ENCODE measurements at places on chromosomes 6 and 20.
A peak's percentile ranks its signal among the peaks of the same experiment; 100 is the strongest.

DNA sequence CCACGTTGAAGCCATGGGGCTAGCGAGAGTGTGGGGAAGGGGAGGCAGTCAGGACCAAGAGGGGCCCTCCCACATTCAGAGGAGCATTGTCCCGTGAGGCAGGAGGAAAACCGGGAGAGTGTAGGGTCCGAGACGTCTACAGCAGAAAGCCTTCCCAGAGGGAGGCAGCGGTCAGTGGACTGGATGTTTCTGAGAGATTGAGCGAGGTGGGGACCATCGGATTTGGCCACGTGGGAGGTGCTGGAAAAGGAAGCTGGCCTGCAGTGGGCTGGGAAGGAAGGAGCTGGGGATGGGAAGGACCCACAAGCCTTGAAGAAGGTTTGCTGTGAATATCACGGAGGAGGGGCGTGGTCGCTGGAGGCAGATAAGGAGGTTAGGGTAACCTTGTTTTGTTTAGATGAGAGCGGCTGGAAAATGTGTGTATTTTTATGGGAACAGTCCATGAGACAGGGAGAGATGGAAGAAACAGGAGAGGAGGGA is 119.0 kb upstream of the RNF24 start:
- DNase-seq, result no peak

GRCh38 chr20:8394308-8394945 is 262.4 kb downstream of the PLCB1 start:
- no peak for DNase-seq

DNA sequence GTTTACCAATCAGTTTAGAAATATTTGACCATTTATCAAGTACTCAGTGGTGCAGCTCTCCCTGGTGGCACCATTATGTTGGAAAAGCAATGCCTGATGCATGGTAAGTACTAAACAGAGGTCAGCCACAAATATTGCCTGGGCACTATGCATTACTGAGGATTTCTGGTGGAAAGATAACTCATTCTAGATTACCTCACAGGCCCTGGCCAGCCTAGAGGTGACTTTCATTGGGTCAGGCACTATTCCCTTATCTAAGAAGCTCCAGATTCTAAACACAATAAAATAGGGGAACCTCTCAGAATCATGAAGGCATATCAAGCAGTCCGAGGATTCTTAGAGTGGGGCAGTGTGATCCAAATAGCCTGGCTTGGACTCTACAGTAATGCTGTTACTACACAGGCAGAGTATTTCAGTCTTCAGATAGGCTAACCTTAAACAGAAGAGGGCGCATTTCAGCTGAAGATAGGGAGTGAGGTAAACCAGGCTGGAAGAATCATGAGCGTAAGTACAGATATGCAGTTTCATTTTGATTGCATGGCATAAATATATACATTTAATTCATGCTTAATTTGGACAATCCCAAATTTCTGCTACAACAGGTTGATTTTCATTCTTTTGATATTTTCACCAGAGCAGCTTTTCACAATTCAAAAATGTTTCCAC is 12.1 kb downstream of the LGSN start:
- DNase-seq, result no peak

- no peak for DNase-seq
Measured at GRCh38 chr6:68333442-68333841, 301.6 kb upstream of the ADGRB3 start.

GRCh38 chr6:134049586-134049985 is 2.8 kb downstream of the SLC2A12 start:
- no peak for DNase-seq

- peak; percentile 23 for DNase-seq
Measured at GRCh38 chr6:43171707-43172103, 636 bp downstream of the SRF start.

GRCh38 chr20:17083738-17084137 is 143.1 kb upstream of the PCSK2 start:
- no peak for DNase-seq

- no peak for DNase-seq
Measured at GRCh38 chr20:4119854-4120209, 104.5 kb upstream of the RNF24 start.

DNA sequence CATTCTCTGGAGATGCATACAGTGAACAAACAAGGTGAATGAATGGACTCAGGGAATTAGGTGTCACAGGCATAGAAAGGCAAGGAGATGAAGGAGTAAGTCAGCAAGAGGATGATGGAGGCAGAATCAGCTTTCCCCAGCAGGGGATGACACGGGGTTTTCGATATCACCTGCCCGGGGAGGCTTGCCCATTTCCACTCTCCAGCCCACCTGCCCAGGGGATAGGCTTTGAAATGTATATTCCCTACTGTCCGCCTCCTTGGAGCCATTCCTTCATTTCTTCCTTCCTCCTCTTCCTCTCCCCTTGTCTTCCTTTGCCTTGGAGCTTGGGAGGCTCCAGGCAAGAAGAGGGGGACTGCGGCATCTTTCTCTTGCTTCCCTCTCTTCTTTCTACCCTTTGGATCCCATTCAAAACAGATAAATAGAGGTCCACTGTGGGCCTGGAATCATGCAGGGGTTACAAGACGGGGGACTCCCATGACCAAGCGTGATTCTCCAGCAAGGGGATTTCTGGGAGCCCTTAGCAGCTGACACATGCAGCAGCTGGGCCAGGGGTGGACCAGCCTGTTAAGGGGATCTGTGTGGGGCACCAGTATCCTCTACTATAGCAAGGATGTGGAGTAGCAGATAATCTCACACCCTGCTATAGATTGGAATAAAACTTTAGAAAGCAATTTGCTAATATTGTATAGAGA is 23.5 kb upstream of the RNF24 start:
- no peak for DNase-seq

GRCh38 chr20:79565-79964 is 7.9 kb upstream of the DEFB125 start:
- no peak for DNase-seq

- no peak for DNase-seq
Measured at GRCh38 chr6:143441680-143442545, 8.6 kb downstream of the ADAT2 start.

DNA sequence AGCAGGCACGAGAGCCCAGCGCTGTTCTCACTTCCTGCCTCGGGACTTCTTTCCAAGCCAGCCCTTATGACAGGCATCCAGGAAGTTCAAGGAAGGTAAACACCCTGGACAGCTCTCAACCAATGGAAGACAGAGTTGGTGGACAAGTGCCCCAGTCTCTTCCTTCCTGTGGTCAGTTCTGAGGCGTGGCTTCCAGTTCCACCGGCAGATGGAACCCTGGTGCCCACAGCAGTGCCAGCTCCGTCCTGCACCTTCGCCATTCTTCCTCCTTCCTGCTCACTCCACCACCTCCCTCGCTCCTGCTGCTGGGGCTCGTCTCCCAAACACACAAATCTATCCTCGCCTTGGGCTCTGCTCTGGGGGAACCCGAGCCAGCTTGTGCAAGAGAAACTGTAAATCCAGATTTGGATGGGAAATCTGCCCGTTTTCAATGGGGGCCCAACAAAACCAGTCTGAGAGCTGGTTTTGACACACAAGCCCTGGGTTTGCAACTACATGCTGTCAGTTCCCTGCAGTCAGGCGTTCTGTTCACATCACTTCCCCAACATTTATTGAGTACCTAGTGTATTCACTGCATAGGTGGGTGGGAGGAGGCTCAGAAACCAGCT is 162.7 kb downstream of the GRM4 start:
- DNase-seq, result no peak

DNA sequence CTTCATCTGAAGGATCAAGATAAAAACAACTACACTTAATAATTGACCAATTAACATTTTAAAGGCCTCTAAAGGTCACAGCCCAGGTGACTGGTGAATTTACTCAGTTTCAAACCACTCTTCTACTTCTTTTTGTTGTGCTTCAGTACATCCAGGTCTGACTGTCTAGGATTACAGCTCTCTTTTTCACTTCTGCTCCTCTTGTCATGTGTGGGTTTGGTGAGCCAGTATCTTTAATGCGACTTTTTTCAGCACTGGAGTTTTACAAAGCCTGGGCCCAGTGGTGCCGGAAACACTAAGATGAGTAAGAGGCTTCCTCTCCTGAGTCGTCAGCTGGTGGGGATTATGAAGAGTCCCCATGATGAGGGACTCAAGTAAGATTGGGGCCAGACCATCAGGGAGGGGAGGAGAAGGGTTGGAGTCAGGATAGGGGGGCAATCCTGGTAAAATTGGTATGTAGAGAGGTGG is 27.0 kb downstream of the HECA start:
- DNase-seq, result peak; percentile 59

GRCh38 chr6:45956663-45957062 is 59.0 kb downstream of the CLIC5 start:
- no peak for DNase-seq

GRCh38 chr20:31537890-31538289 is 23.6 kb downstream of the HM13 start:
- no peak for DNase-seq

- no peak for DNase-seq
Measured at GRCh38 chr20:2054911-2055310, 46.7 kb upstream of the STK35 start.

DNA sequence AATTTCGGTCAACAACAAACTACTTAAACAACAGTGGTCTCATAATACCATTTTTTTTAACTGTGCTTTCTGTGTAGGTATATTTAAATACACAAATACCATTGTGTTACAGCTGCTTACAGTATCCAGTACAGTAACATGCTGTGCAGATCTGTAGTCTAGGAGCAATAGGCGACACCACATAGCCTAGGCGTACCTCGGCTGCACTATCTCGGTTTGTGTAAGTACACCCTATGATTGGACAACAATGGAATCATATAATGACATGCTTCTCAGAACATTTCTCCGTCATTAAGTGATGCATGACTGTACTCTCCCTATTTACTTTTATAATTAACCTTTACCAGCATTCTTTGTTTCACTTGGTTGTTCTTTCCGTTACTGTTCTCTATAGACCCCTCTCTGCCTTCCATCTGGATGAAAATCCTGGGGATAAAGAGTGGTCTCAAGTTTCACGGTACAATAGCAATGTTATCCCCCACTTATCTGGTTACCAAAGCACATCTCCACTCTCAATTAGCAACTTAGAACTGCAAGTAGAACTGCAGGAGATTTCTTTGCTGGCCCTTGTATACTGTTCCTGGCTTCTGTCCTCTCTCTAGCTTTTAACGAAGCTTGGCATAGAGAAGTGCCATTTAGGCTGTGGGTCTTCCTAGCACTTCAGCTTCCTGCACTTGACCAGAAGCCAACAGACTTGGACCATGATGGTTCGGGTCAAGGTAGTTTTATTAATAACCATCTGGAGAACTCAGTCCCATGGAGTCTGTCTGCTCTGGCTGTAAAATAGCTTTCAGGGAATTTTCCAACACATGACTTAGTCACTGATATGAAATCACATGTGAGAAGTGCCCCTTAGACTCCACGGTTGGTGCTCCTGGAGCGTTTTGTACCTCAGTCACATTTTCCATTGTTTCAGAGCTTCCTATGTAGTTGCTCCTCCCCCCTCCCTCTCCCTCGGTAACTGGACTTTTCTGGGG is 80.4 kb upstream of the POPDC3 start:
- no peak for DNase-seq

DNA sequence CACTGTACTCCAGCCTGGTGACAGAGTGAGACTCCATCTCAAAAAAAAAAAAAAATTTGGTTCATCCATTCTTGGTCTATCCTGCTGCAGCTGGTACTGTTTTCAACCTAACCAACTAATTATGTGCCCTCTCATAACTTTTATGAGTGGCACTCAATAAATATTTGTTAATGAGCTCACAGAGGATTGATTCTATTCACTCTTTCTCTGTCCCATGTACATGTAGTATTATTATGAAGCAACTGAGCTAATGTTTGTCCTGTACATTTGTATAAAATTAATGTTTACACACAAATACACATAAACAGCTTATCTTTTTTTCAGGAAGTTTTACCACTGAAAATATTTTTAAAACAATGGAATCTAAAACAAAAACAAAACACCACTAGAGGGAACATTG is 10.1 kb downstream of the RIPOR2 start:
- no peak for DNase-seq

- no peak for DNase-seq
Measured at GRCh38 chr6:117191448-117191847, 73.9 kb upstream of the VGLL2 start.

DNA sequence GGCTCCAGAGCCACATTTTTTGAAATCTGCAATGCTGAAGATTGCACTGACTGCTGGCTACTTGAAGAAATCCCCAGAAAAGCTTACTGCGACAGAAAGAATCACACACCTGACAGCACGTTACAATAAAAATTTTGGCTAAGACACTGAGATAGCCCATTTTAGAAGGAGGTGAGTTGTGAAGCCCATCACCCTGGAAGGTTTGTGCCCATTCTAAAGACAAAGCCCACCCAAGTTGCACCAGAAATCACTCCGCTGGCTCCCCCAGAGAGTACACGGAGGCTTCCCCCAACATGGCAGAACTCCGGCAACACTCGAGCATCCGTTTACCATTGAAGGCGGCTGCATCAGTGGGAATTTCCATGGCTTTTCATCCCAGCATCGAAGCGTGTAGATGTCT is 29.4 kb downstream of the LPA start:
- no peak for DNase-seq

DNA sequence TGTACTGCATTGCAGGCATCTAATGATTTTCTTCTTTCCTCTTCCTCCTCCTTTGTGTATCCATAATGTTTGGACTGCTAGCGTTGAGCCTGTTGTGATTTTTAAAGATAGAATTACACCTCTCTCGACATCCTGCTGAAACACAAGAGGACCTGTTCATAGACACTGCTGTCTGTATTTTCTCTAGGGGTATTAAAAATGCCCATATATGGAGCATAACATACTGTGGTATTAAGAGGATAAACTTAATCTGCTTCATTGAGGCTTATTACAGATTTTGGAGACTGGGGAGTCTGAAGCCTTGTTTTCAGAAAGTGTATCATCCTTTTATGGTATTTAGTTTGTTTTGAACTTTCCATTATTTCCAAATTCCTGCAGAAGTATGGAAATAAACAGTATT is 414.3 kb downstream of the CDKAL1 start:
- no peak for DNase-seq

GRCh38 chr6:1940381-1940780 is 305.0 kb downstream of the GMDS start:
- no peak for DNase-seq

- no peak for DNase-seq
Measured at GRCh38 chr20:59122566-59122919, 41.1 kb upstream of the ZNF831 start.

DNA sequence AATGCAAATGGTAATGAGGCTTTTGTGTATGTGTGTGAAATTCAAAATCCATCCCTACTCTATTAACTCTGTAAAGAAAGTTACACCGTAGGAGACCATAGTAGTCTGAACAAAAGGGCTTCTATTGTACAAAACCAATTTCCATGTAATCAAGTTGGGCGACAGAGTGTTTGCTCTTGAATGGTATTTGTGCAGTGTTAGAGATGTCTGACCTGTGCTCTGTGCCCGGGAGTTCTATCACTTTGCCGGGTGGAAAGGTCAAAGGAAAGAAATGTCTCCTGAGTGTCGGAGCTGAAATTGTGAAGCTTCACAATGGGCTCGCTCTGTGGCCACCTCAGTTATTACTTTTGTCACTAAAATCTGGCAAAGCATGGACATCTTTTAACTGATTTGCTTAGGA is 312.0 kb downstream of the SAMD5 start:
- DNase-seq, result no peak

GRCh38 chr6:145725570-145725969 is 9.8 kb downstream of the EPM2A start:
- DNase-seq, result no peak
